ENCODE measurements at places on chromosomes 16 and 17.

GRCh38 chr16:81493755-81494433 is 49.3 kb downstream of the CMIP start:
- peak; percentile 55 for DNase-seq

GRCh38 chr16:14501331-14502255 is 128.5 kb downstream of the PARN start:
- DNase-seq: peak; percentile 41

GRCh38 chr16:59849716-59850115 is 1115.6 kb upstream of the GOT2 start:
- DNase-seq: no peak

- no peak for DNase-seq
These were observed 182.9 kb upstream of the SOX9 start for GRCh38 chr17:71937914-71938313.

DNA sequence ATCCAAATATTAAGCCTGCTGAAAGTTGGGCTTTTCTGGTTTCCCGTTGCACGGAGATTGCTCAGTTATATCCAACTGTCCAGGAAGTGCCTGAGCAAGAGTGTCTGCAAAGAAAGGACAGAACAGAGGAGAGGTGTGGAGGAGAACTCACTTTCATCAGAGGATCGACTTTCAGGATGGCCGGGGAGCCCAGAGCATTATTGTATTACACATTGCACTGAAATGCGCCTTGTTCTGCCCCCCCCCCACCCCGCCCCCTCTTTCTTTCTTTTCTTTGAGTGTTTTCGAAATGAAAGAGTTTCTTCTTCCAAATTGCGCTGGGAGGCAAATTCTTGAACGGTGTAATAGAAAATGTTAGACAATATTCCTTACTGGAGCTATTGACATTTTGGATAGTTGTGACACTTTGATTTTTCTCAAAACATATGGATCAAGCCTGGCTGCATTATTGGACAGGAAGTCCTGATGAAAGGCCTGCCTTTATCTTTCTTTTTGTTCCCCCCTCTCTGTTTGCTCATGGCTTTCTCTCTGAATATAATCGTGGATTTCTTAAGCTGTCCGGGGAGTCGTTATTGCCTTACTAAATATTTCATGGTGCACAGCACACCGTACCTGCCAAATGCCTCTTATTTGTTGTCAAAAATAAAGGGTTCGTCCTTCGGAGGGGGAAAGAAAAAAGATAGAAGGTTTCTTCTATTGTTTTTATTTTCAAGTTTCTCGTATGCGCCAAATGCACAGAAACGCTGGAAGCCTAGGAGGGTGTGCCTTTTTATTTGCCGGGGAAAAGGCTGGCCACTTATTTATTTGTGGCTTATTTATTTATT is 110.8 kb downstream of the IRX3 start:
- DNase-seq: no peak

GRCh38 chr17:49488612-49489011 is 6.5 kb upstream of the NGFR start:
- no peak for DNase-seq

DNA sequence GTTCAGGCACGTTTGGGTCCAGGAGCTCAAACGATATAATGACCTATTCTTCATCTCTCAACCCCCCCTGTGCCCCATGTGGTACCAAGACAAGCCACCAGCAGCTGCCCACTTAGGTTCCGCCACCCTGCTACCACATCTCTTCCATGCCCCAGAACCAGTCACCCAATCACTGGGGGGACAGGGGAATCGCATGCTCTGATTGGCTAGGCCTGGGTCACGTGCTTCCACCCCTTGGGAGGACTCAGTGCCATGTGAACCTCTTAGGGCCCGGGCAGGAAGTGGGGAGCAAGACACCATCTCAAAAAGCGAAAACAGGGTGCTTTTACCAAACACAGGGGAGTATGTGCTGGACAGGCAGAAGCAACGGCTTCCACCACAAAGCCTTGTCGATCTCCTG is 91.3 kb downstream of the KATNIP start:
- DNase-seq: no peak

DNA sequence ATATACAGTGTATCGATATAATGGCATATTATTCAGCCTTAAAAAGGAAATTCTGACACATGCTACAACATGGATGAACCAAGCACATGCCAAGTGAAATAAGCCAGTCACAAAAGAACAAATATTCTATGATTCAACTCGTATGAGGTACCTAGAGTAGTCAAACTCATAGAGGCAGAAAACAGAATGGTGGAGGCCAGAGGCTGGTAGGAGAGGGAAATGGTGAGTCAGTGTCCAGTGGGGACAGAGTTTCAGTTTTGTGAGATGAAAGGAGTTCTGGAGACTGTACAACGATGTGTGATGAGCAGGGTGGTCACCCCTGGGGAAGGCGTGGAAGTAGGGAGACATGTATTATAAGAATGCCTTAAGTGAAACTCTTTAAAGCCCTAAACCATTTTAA is 39.9 kb downstream of the RNF157 start:
- DNase-seq: no peak

- DNase-seq: no peak
These were observed 702 bp downstream of the IRX5 start for GRCh38 chr16:54931120-54932014.

DNA sequence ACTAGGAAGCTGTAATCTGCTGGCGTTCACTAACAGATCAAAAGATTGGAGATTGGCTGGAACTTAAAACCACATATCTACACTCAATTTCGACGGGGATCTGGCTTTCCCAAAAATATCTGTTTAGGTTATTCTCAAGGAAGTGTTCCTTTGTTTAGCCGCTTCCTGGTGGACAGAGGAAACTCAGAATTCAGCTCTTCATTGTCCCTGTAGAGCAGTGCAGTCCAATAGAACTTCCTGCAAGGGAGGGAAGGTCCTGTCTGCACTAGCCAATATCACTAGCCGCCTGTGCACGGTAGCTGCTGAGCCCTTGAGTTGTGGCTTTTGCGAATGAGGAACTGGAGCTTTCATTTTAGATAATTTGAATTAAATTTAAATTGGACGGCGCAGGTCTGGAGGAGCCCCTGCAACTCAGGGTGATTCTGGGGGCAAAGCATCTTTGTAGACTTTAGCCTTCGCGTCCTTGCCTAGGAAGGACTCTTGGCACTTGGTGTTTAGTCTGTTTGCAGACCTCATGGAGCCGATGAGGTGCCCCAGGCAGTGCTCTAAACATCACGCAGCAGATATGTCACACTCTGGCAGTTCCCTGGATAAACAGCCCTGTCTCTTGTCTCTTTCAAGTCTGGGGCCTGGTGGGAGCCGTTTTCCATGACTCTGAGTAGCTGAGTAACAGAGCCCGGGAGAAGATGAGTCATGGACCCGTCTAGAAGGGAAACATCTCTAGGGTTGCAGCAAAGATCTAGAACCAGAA is 122.2 kb downstream of the CCDC182 start:
- DNase-seq: no peak

DNA sequence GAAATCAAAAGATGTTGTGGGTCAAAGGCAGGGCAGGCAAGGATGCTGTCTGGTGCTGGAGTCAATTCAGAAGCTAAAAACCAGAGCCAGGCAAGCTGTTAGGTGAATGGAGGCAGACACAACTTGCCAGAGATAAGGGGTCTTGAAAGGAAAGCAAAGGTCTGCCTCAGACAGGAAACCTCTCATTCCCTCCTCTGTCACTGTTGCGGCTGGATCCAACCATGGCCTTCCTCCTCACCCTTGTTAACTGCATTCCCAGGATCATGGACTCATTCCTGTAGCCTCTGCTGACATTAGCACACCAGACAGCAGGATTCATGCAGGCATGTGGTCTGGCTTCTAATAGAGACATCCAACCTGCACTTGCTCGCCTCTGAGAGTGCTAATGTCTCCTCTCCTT is 186.7 kb upstream of the HS3ST3A1 start:
- no peak for DNase-seq

DNA sequence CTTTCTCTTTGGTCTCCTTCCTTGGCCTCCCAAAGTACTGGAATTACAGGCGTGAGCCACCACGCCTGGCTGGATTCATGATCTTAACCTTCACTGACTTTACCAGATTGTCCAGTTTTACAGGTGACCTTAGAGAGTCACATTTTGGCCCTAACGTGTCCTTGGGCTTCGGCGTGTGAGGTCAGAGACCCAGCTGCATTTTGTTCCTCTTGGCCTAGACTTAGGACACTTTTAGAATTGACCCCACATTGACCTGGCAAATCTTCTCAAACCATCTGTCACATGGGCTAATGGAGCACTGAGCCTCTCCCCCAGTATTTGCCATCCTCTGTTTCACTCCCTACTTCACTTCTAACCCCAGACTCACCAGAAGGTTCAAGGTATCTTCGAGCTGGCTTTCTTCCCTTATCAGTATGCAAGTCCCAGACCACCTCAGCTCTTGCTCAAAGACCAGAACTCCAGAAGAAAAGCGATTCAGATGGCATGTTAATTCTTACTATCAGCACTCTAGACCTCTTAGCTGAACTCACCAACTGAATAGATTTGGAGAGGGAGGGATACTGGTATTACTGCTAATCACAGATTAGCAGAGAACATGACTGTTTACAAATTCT is 1.7 kb upstream of the CYTH1 start:
- no peak for DNase-seq

- no peak for DNase-seq
These were observed 1.6 kb downstream of the SEZ6 start for GRCh38 chr17:29004081-29004692.

DNA sequence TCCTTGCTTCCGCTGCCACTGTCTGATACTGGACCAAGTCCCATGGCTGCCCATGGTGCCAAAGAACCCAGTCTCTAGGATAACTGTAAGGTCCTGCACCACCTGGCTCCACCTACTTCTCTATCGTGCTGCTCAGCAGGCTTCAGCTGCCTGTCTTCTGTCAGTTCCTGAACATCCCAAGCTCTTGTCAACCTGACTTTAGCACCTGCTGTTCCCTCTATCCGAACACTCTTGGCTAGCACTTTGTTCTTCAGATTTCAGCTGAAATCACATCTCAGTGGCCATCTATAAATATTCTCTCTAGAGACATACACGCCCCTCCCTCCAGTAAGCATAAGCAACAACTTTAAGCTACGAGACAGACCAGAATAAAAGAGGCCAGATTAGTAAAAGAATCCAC is 15.0 kb upstream of the TMEM101 start:
- no peak for DNase-seq

DNA sequence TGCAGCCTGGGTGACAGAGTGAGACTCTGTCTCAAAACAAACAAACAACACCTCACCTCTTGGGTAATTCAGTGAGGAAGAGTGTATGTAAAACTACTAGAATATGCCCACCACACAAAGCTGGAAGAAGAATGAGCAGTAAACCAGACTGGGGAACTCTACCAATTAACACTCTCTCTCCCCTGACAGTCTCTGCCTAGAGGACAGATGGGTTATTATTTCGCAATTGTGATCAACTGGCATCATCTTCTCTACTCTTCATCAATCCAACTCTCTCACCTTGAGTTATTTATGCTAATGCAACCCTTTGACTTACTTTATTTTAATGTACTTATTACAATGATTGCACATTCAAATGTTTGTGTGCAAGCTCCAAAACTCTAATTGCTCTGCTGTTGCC is 205.6 kb downstream of the XYLT1 start:
- DNase-seq: no peak

DNA sequence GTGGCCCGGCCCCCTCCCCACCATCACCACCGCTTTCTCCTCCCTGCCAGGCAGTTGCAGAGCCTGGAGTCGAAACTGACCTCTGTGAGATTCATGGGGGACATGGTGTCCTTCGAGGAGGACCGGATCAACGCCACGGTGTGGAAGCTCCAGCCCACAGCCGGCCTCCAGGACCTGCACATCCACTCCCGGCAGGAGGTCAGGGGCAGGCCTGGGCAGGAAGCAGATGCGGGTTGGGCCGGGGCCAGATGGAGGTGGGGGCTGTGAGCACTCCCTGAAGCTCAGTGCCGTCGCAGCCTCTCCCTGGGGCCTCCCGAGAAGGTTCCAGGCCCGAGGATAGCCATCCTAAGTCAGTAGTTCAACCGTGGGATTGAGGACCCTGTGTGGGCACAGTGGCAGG is 14.2 kb upstream of the ADGRG3 start:
- DNase-seq: no peak

GRCh38 chr16:81366316-81366932 is 51.7 kb downstream of the GAN start:
- peak; percentile 12 for DNase-seq

DNA sequence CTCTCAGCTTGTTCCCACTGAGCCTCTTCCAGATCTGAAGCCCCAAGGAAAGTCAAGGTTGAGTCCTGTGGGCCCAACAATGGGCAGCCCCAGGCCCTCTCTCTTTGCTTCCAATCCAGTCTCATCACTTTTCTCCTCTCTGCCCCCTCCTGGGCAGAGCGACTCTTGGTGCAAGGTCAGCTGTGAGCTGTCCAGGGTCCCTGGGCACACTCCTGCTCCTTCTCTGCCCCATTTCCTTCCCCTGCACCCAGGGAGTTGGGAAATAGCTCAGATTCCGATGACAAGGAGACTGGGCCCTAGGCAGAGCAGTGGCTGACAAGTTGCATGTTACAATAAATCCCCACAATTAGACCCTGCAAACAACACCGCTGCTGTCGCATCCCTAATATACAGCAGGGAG is 16.1 kb upstream of the CRHR1 start:
- DNase-seq: no peak

DNA sequence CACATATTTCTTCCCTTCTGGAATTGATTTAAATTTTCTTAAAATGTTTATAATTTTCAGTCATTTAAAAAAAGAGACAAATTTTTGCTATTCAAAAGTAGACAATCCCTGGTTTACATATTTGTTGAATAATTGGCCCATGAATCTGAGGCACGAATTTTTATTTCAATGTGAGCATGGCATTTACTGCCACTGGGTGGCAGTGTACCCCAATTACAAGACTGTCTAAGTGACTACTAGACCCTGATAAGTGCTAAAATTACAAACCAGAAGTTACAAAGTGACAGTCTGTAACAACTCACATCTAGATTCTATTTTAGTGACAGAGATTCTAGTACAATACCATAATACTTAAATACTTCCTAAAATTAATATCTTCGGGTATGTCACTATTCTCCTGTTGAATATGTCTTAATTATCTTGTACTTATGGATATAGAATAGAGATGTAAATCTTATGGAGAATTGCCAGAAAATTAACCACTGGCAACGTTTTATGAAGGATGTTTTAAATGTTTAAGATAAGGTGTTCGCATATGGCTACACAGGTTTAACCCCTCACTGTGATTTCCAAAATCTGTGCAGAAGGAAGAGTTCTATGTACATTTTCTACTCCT is 235.8 kb downstream of the MAP2K4 start:
- peak; percentile 32 for DNase-seq

DNA sequence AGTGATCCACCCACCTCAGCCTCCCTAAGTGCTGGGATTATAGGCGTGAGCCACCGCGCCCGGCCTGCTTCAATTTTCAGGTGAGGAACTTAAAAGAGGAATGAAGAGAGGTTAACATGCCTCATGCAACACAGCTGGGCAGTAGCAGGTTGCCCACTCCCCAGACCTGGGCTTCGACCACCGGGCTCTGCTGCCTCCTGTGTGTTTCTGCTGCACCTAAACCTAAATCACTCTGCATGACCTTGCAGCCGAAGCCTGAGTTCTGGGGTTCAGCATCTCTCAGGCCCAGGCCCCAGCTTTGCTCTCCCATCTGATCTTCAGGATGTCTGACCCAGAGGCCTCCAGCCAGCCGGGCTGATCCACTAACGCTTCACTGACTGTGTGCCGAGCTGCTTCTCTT is 112.6 kb downstream of the OR1D5 start:
- DNase-seq: no peak

GRCh38 chr17:10888858-10889257 is 51.0 kb upstream of the PIRT start:
- DNase-seq: no peak

Measured in Panc1 (cell line).